Suppressor macrophage (primary cell): ENCODE measurements at places on chromosomes 5 and 9.
A peak's percentile ranks its signal among the peaks of the same experiment; 100 is the strongest.

DNA sequence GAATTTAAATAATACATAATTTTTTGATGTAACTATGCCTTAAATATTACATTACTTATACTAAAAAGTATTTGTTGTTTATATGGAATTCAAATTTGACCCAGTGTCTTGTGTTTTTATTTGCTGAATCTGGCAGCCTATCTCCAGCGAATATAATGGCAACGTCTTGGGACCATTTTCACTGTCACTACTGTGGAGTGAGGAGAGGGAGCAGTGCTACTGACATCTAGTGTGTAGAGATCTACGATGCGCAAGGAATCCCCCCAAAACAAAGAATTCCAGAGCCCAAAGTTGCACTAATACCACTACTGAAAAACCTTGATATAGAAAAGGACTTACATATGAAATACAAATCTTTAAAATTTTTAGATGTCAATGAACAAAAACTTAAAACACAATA, 314.4 kb downstream of the DRD1 start:
- DNase-seq = no peak

GRCh38 chr5:180274695-180275094, 17.2 kb downstream of the MAPK9 start:
- DNase-seq = no peak

- DNase-seq = no peak
Measured at GRCh38 chr5:178280631-178281030, 48.0 kb upstream of the PHYKPL start.

GRCh38 chr9:134922932-134923240, 5.2 kb upstream of the FCN1 start:
- DNase-seq = peak; percentile 80

- DNase-seq = no peak
Measured at GRCh38 chr5:158637039-158637438, 462.7 kb downstream of the EBF1 start.

- DNase-seq = no peak
Measured at GRCh38 chr5:67795781-67796477, 419.6 kb upstream of the PIK3R1 start.
